ENCODE measurements at places on chromosomes 7 and 10.

DNA sequence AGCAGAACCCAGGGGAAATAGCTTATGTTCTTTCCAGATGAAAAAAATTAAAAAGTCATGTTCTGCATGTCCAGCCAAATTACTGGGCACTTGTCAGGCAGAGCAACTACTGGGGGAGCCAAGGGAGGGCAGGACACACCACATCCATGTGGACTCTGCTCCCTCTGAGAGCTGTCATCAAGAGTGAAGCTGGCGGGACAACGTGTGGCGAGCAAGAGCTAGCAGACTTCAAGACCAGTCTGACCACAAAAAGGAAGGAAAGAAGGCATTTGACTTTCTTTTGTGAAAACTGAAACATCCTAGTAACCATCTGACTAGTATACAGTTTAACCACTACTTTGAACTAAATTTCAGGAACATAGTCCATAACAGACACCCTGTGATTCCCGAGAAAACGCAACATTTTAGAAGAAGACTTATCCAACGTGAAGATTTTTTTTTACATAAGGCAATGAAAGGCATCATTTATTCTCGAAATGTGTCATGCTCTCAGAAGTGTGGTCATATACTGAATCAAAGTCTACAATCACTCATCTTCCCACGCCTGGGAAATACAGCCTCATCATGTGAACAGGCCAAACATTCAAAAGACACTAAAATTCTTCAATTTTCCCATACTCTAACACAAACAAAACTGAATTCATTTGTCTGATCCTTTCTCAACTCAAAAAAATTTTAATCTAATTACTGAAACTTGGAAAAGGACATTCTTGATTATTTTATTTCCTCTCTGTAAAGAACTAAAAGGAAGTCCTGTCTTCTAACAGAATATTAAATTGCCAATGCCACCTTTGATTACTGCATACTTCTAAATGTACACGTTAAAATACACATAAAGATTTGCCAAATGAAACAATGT lies 15.5 kb downstream of the CYTH3 start:
- DNase-seq, result no peak

DNA sequence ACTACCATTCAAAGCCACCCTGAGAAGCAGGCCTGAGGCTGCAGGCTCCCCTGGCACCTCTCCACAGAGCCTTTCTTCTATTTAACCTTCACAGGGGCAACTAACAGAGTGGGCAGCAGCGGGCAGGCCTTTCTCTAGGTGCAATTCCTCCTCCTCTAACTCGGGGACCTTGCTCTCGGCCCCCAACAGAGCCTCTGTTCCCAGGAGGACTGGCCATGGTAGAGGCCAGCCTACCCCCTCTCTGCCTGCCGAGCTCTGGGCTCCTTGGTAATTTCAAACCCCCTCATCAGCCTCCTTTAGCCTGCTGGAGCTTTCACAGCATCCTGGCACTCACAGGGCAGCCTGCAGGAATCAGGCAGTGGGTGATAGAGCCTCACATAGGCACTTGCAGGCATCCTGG lies 920.8 kb upstream of the ZNF722 start:
- DNase-seq, result no peak

DNA sequence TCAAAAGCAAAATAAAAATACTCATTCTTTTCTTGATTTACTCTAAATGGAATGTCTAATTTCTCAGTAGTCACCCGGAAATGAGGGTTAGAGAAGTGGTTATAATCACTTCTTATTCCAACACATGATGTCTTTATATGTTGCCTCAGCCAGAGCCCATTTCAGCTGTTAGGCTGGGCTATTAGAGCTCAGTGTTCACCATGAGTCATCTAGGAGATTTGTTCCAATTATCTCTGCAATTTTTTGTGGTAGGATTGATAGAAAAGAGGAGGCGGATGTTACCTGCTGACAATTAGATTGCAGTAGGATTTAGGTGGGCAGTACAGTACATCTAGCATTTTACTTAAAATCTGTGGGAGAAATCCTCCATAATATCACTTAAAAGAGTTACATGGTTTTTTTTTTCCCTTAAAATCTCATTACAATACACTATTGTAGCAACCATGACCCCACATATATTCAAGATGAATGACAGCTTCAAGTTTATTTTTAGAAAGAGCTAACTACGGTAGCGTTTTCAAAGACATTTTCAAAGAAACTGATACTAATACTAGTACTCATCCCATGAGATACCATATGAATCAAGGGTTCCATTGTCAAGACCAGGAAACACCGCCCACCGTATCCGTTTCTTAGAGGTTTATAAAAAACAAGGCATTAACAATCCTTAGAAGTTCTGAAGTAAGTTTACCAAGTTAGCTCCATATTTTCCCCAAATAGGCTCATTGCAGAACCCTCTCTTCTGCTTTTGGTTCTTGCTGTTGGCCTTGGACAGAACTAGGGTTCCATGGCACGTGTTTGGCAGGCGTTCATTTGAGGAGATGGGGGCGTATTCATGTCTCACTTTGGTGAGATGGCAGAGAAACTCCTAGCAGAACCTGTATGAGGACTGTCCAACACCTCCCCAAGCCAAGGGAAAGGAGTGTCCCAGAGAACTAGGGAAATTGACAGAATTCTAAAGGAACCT lies 10.4 kb downstream of the CPA2 start:
- no peak for DNase-seq

DNA sequence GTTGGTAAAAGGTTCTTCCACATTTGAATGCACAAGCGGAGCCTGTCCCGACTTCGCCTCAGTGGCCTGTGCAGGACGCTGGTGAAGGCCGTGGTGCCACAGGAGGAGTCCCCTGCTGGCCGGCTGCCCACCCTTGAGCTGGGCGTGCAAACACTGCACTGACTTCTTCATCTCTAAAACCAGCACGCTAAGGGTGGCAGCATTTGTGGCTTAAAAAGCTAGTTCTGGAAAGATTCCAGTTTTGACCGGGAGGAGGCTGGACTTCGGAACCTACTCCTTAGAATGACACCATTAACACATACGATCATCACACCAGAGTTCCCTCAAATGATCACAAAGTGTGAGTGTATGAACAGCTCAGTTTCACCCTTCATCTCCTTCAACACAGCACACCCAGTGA lies 102.4 kb downstream of the SMURF1 start:
- no peak for DNase-seq

GRCh38 chr10:127043301-127043700 lies 138.1 kb downstream of the DOCK1 start:
- no peak for DNase-seq

All from NCI-H748 treated with DMSO at 0.1 percent for 48 hours (cell line).